ENCODE measurements at places on chromosomes 1 and 21. TPM values are rescaled to one million over a fixed set of nuclear protein-coding genes. Genes with fewer than 3 reads are reported as not detected.

Gene CATSPERE
- 0.50 TPM for total RNA-seq

Gene PTPN14
- 20.7 TPM for total RNA-seq

Gene CD48
- total RNA-seq, result 204 TPM

Gene VWA5B1
- not detected for total RNA-seq

Gene CFAP45
- 0.57 TPM for total RNA-seq

Gene MYOC
- total RNA-seq, result not detected

Gene CFHR3
- not detected for total RNA-seq

Gene CLCNKA
- total RNA-seq, result not detected

Gene CLCA2
- not detected for total RNA-seq

Gene HAO2
- total RNA-seq, result not detected

Gene CCDC18
- total RNA-seq, result 29.6 TPM
